ENCODE measurements at places on chromosomes 6 and 20.
A peak's percentile ranks its signal among the peaks of the same experiment; 100 is the strongest.

DNA sequence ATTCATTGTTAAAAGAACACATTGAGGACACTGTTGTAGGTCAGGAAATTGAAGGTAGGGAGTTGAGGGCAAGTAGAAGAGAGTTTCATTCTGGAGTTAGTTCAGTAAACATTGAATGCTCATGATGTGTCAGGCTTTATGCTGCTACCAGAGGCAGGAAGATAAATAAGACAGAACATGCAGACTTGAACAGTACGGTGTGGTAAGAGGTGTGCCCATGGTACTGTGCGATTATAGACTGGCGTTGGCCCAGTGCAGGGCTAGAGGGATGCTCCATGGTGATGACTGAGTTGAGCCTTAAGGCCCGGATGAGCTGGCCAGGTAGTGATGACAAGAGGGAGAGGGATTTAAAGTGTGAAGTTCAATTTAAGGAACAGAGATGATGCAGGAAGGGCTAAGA is 50.8 kb downstream of the CARMIL1 start:
- DNase-seq: no peak

- DNase-seq: no peak
Observed at GRCh38 chr20:12824328-12825225, 184.2 kb upstream of the SPTLC3 start.

DNA sequence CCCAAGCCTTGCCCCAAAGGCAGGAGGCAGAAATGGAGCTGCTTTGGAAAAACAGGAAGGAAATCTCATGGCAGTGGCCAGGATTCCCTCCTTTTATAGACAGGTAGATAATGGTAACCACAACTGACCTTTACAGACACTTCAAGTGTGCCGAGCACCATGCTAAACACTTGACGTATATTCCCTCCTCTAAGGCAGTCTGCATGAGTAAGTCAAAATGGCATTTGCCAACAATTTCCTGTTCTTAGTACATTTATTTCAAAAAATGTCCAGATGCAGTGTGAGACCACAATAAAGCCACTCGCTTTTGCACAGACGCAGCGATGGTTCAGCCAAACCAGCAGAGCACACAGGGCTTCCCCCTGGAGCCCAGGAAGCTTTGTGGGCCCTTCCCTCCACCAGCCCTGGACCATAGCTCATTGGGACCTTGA is 16.5 kb upstream of the GPR6 start:
- no peak for DNase-seq

DNA sequence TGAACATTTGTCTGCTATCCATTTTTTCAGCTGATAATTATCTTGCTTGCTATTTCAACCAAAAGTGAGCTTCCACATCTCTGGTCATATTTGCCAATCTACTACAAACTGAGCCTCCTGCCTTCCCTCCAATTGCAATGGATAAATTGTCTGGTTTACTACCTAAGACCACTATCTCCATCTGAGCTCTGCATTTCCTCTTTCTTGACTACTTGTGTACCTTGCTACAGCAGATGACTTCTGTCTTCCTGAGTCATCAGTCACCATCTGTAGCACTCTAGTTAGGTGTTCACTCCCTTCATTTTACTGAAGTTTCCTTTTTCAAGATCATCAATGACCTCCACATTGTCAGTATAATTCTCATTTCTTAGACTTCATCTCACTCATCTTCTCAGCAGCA is 33.5 kb upstream of the PHIP start:
- DNase-seq: no peak

DNA sequence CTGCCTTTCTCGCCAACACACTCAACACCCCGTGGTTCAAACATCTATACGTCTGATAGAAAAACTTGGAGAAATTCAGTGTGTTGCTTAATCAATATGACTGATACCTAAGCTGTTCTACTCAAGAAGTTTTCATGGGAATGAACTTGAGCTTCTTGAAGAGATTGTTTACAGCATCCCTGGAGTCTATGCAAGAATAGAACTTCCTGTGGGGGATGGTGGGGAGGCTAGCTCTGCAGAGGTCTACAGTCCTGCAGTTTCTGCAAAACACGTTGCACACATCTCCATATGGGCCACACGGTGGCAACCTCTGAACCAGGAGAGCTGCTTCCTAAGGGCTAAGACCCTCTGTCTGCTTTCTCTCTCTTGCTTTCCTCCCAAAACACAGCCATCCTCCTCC is 32.7 kb upstream of the FANCE start:
- DNase-seq: no peak

DNA sequence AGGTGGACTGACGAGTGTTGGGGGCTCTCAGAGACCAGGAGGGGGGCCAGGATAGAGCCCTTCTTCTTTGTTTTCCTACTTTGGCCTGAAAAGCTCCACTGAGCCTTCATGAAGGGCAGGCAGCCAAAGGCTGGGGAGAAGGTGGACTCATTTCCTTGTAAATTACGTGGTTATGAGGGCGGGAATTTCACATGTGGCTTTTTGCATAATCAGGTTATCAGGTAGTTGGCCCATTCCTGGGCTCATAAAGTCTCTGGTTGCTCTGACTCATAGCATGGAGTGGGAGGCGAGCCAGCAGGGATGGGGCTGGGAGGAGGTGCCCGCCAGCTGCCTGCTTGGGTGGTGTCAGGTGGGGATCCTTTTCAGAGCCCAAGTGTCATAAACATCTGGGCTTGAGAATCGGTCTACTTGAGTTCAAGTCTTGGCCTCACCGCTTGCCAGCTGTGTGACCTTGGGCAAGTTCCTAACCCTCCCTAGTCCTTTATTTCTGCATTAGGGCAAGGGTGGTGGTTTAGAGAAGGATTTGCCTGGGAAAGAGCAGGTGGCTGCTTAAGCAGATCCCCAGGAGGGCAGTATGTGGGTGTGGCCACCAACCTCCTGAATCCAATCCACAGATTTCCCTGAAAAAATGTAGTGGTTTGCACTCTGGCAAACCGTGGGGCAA is 26.5 kb upstream of the RNF24 start:
- DNase-seq: no peak

- no peak for DNase-seq
Observed at GRCh38 chr6:12241493-12242175, 48.5 kb upstream of the EDN1 start.

DNA sequence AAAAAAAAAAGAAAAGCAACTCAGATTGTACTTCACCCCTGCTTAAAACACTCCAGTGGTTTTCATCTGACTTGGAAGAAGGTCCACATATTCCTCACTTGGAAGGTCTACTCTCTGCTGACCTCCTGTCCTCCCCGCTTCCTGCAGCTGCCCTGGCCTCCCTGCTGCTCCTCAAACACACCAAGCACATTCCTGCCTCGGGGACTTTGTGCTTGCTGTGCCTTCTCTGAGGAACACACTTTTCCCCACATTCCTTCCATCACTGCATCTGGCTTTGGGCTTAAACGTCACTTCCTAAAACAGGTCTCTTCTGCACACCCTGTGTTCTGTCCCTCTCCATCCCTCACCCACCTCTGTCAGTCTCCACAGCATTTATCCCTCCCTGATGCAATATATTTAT is 4.9 kb upstream of the PDYN start:
- no peak for DNase-seq

GRCh38 chr6:41713159-41713649 is 22.2 kb downstream of the TFEB start:
- no peak for DNase-seq

- no peak for DNase-seq
Observed at GRCh38 chr6:74939151-74939708, 266.6 kb downstream of the COL12A1 start.

GRCh38 chr6:170442596-170442995 is 110.5 kb downstream of the PSMB1 start:
- no peak for DNase-seq

DNA sequence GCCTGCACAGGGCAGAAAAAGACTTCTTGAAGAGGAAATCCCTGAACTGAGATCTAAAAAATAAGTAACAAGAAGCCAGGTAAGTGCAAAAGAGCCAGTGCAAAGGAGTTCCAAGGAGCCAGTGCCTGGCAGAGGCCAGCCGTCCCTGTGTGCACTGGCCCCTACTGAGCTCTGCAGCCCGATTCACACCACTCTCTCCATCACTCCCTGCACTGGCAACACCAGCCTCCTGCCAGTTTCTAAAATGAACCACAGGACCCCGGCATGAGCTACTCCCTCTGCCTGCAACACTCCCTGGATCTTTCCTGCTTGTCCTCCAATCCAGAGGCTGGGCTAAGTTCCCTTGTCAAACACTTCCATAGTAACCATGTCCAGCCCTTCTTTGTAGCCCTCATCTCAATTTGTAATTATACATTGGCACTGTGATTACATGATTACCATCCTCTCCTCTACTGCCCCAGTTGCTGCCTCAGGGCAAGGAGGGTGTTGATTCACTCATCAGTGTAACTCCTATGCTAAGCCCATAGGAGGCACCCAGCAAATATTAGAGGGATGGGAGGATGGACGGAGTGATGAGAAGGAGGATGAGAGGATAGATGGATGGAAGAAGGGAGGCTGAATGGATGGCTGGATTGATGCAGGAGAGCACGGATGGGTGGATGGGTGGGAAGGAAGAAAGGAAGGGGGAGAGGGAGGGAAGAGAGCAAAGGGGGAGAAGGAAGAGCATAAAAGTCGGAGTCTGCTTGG is 49.3 kb downstream of the SIRPA start:
- DNase-seq: no peak

DNA sequence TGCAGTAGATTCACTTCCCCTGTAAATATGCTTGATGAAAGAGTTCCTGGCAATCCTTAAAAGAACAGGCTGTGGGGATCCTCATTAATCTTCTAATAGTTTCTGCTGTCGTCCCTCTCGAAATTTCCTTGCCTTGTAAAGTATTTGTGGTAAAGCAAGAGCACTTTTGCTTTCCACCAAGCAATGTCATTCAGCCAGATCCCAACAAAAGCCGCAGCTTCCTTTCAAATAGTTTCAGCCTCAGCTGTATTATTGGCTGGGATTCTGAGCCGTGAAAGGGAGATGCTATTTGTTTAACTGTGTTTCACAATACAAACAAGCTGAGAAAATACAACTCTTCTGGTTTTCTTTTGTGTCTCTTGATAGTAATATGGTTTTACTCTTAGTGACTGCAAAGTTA is 48.9 kb upstream of the EPHA7 start:
- DNase-seq: no peak

DNA sequence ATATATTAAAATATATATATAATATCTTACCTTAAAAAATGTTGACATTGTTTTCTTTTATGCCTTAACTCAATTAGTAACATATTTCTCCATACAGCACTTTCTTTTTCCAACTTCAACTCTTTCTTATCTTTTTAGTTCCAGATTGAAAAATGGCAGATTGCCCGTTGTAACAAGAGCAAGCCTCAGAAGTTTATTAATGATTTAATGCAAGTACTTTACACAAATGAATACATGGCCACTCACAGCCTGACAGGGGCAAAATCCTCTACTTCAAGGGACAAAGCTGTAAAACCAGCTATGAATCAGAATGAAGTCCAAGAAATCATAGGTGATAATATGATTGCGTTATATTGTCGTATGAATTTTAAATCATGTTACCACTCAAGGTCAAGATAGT is 29.4 kb upstream of the KIAA1586 start:
- DNase-seq: no peak

- no peak for DNase-seq
Observed at GRCh38 chr6:116108836-116109235, 8.2 kb downstream of the NT5DC1 start.

GRCh38 chr6:79404677-79405076 is 132.6 kb downstream of the LCA5 start:
- DNase-seq: no peak

GRCh38 chr6:170142559-170142958 is 148.3 kb downstream of the DLL1 start:
- DNase-seq: no peak

- peak; percentile 89 for DNase-seq
Observed at GRCh38 chr6:42783177-42783875, 1.5 kb downstream of the BICRAL start.

- DNase-seq: no peak
Observed at GRCh38 chr6:162179196-162179951, 548.2 kb downstream of the PRKN start.

DNA sequence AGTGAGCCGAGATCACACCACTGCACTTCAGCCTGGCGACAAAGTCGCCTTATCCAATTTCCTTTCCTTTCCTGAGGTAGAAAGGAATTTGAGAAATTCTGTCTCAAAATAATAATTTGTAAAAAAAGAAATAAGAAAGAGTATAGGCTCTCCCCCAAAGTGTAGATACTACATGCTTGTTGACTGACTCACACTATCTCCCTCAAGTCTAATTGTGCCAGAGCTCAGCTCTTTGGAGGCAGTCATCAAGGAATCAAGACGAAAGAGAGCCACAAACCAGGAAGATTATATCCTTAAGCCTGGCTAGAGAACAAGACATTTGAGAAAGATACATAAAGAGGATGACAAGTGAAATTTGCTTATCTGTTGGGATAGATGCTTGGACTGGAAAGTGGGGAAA is 3.7 kb upstream of the FKBPL start:
- DNase-seq: no peak

- no peak for DNase-seq
Observed at GRCh38 chr20:2756056-2756611, 44.3 kb downstream of the CPXM1 start.

DNA sequence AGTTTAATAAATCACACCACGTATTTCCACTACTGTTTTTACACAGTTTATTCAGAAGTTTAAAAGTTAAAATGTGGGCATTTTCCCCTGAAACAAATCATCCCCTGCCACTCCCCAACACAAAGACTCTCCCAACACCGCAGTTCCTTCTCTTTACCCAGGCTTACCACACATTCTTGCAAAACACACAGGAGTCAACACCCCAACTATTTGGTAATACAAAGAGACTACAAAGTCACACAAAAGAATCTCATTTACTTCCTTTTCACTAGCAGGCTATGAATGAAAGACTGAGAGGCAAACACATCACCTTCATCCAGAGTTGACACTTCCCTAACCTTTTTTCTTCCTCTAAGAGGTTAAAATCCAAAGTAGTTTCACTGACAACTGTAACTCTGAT is 51.1 kb downstream of the KCTD20 start:
- no peak for DNase-seq
